ENCODE measurements at places on chromosomes 13 and 19.

- peak; percentile 49 for DNase-seq
Measured at GRCh38 chr19:40223135-40223822, 3.2 kb downstream of the CCNP start.

GRCh38 chr19:47518139-47518538 is 3.3 kb upstream of the NAPA start:
- DNase-seq: no peak

DNA sequence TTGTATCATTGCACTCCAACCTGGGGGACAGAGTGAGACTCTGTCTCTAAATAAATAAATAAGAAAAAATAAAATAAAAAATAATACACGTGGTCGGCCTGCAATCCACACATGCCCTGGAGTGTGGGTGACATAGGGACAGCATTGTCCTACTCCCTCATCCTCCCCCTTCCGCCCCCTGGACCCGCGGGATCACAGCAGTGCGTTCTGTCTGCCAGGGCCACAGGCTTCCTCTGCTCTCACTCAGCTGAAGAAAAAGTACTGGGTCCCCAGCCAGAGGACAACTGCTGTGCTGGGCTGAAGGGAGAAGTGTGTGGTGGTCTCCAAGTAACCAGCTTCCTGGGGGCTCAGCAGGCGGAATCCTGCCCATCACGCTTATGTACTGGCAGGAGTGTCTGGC is 6.3 kb downstream of the BCAT2 start:
- DNase-seq: no peak

- no peak for DNase-seq
Measured at GRCh38 chr19:8363803-8364771, at the start of gene ANGPTL4. TSS of gene ANGPTL4 (plus strand) at chr19:8364155. CDS start at chr19:8364322, 167 bp downstream.

GRCh38 chr13:112807653-112808376 is 118.0 kb downstream of the ATP11A start:
- no peak for DNase-seq

GRCh38 chr13:109821103-109821502 is 34.7 kb upstream of the IRS2 start:
- DNase-seq: peak; percentile 60

- no peak for DNase-seq
Measured at GRCh38 chr13:33353210-33353609, 67.7 kb upstream of the STARD13 start.

DNA sequence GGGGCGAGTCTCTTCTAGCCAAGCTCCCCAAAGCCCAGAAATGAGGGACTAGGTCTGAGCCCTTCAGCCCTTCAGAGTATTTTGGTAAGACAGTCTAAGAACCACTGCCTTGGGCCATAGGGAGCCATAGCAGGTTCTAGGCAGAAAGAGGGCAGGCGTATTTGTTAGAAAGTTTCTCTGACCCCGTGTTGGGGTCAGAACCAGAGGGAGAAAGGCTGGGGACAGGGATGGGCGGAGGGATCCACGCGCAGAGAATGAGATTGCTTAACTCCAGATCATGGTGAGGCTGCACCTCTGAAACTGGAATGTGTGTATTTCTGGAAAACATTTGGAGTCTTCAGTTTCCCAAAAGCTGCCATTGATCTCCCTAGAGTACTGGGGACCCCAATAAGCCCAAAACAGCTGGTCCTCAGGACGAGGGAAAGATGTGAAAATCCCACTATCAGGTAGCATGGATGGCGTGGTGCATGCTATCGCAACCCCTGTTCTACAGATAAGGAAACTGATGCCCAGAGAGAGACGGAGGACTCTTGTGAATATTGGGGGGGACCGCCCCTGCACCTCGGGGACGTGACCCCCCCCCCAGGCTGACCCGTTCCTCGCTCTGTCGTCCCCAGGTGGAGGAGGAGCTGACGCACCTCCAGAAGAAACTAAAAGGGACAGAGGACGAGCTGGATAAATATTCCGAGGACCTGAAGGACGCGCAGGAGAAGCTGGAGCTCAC is 703 bp upstream of the TPM4 start:
- DNase-seq: no peak

DNA sequence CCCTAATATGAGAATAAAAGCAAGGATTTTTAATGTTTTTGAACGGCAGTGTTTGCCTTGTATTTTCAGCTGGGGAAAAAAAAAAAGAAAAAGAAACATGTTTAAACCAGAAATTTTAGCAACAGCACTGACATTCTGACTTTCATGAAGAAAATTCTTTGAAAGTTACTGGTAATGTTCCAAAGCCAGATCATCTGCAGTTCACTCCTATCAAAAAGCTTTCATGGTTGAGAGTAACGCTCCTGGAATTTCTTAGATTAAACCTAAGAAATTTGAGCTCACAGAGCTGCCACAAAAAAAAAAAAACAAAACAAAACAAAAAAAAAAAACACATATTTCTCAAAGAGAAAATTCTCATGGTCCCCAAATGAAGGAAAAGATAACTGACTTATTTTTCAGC is 1106.7 kb downstream of the EFNB2 start:
- DNase-seq: no peak

DNA sequence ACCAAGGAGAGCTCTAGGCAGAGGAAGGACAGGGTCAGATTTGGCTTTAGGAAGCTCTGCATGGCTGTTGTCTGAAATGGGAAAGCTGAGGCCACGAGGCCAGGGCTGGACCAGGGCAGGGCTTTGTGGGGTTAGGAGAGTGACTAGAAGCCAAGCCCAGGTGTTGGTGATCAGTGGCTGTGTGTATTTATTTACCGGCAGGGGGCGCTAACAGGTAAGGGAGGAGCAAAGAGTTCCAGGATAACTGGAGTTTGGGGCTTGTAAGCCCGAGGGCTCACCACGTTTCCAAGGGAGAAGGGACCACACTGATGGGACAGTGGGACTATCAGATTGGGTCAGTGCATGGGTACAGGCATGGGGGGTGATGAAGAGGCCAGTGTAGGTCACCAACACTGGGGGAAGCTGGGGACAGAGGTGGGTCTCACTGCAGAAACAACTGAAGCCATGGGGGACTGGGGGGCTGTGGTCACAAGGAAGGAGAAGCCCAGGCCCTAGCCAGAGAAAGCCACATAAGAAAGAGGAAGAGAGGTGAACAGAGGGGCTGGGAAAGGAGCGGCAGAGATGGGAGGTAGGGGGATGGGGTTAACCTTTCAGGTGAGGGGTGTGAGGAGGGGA is 3.9 kb downstream of the TMEM147 start:
- no peak for DNase-seq

Data from NCI-H187 (cell line).